ENCODE measurements at places on chromosomes 11 and 22. TPM values are rescaled to one million over a fixed set of nuclear protein-coding genes. Genes with fewer than 3 reads are reported as not detected.

The NPTXR gene
- total RNA-seq = 4.6 TPM

The ADORA2A gene
- total RNA-seq = 1.00 TPM

The SOX10 gene
- not detected for total RNA-seq

The PANX2 gene
- 0.66 TPM for total RNA-seq

The ZNF280B gene
- 1.1 TPM for total RNA-seq

The SOX6 gene
- total RNA-seq = 0.62 TPM

The SMARCB1 gene
- total RNA-seq = 25.7 TPM

The ISX gene
- total RNA-seq = not detected

The MMP27 gene
- not detected for total RNA-seq

The ANGPTL5 gene
- total RNA-seq = not detected

The CD248 gene
- 103 TPM for total RNA-seq

The OR2AG1 gene
- not detected for total RNA-seq

The SLC6A5 gene
- total RNA-seq = not detected

The CALCB gene
- total RNA-seq = 0.12 TPM

The RCOR2 gene
- 2.0 TPM for total RNA-seq

The MS4A6A gene
- not detected for total RNA-seq

The TMEM123 gene
- 87.2 TPM for total RNA-seq

The ABCC8 gene
- total RNA-seq = not detected

The SCARF2 gene
- 36.9 TPM for total RNA-seq

The CNGA4 gene
- total RNA-seq = under 0.01 TPM

The IL17REL gene
- total RNA-seq = not detected

The TRIM51 gene
- total RNA-seq = not detected

The AMOTL1 gene
- 31.5 TPM for total RNA-seq

The MISFA gene
- 1.3 TPM for total RNA-seq

The PDE2A gene
- 0.50 TPM for total RNA-seq

The KRTAP5-11 gene
- not detected for total RNA-seq

The SERPING1 gene
- 4.3 TPM for total RNA-seq

The TMEM132A gene
- total RNA-seq = 48.5 TPM

The C22orf31 gene
- not detected for total RNA-seq

The PPFIBP2 gene
- total RNA-seq = 16.9 TPM

The PPP2R5B gene
- total RNA-seq = 12.4 TPM

The OR6A2 gene
- 0.37 TPM for total RNA-seq

The FAM111A gene
- total RNA-seq = 64.7 TPM

The CLNS1A gene
- total RNA-seq = 170 TPM

The EXPH5 gene
- total RNA-seq = 1.1 TPM

The UCP3 gene
- 0.11 TPM for total RNA-seq

The TUG1 gene
- total RNA-seq = 36.1 TPM

The TBX1 gene
- 0.12 TPM for total RNA-seq

The DEFB131B gene
- not detected for total RNA-seq

The MRGPRF gene
- 33.6 TPM for total RNA-seq

The CASP1 gene
- total RNA-seq = 8.5 TPM

The NNMT gene
- 137 TPM for total RNA-seq

The CCDC116 gene
- 0.22 TPM for total RNA-seq

The MOGAT2 gene
- total RNA-seq = not detected

The RAB38 gene
- total RNA-seq = 3.4 TPM

The USH1C gene
- not detected for total RNA-seq

The MPPED2 gene
- total RNA-seq = under 0.01 TPM

The FGF19 gene
- not detected for total RNA-seq

The RASL10A gene
- not detected for total RNA-seq

Data from uterine smooth muscle cell (primary cell).